Diencephalon (tissue), 1 donor: ENCODE measurements at places on chromosomes 5 and 9. TPM values are rescaled to one million over a fixed set of nuclear protein-coding genes. Genes with fewer than 3 reads are reported as not detected.

The UNC13B gene
- 26.5 TPM for total RNA-seq

The INSYN2B gene
- total RNA-seq, result 7.4 TPM

The PELO gene
- total RNA-seq, result 26.8 TPM

The FAM240B gene
- not detected for total RNA-seq

The TOR4A gene
- 0.92 TPM for total RNA-seq

The GABRA1 gene
- total RNA-seq, result 76.6 TPM

The THBS4 gene
- total RNA-seq, result 11.8 TPM

The TMEM8B gene
- 10.4 TPM for total RNA-seq

The ZNF608 gene
- 91.6 TPM for total RNA-seq

The QSOX2 gene
- 10.8 TPM for total RNA-seq

The PCDHGB2 gene
- 7.6 TPM for total RNA-seq

The WHRN gene
- 5.8 TPM for total RNA-seq

The LCN10 gene
- total RNA-seq, result not detected

The GARIN3 gene
- not detected for total RNA-seq

The CCL21 gene
- total RNA-seq, result not detected

The CRHBP gene
- 17.8 TPM for total RNA-seq

The HINT2 gene
- total RNA-seq, result 13.4 TPM

The LCN2 gene
- not detected for total RNA-seq

The MSMP gene
- total RNA-seq, result not detected

The PCDHGA5 gene
- 7.2 TPM for total RNA-seq

The COL15A1 gene
- 6.7 TPM for total RNA-seq

The OLFM1 gene
- total RNA-seq, result 347 TPM

The TIMD4 gene
- total RNA-seq, result 0.23 TPM

The COL23A1 gene
- total RNA-seq, result 4.2 TPM

The ZER1 gene
- 34.8 TPM for total RNA-seq

The GGTA1 gene
- total RNA-seq, result 3.5 TPM

The ZDHHC11 gene
- 10.4 TPM for total RNA-seq

The SIGMAR1 gene
- 25.1 TPM for total RNA-seq

The CDH6 gene
- 43.4 TPM for total RNA-seq

The TMEM174 gene
- total RNA-seq, result not detected

The PHF2 gene
- 26.8 TPM for total RNA-seq
